ENCODE measurements at places on chromosomes 12 and 14. TPM values are rescaled to one million over a fixed set of nuclear protein-coding genes. Genes with fewer than 3 reads are reported as not detected.
A peak's percentile ranks its signal among the peaks of the same experiment; 100 is the strongest.

HDAC7 gene
- 39.9 TPM for total RNA-seq

GPR65 gene
- 0.32 TPM for total RNA-seq

EID3 gene
- total RNA-seq = 25.0 TPM

CIDEB gene
- 1.3 TPM for total RNA-seq

RTL1 gene
- not detected for total RNA-seq

RDH12 gene
- under 0.01 TPM for total RNA-seq

ACOT6 gene
- under 0.01 TPM for total RNA-seq

PTGDR gene
- total RNA-seq = 0.32 TPM

TRMT61A gene
- 8.2 TPM for total RNA-seq

TESPA1 gene
- not detected for total RNA-seq

TIGAR gene
- total RNA-seq = 20.7 TPM

TGFB3 gene
- total RNA-seq = 7.7 TPM

FAM186B gene
- total RNA-seq = under 0.01 TPM

DNA sequence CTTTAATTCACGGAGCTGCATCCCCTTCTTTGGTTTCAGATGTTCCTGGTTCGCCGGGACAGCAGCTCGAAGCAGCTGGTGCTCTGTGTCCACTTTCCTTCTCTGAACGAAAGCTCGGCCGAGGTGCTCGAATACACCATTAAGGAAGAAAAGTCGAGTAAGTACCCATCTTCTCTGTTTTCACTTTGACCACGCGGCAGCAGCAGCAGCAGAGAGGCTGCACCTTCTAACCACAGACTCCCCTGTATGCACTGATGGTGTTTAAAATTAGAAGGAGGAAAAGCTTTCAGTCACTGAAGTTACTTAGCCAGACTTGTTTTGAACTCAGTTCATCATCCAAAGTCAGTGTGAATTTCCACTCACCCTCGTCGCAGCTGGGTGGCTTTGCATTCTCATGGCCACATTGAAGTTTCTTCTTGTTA lies 63.8 kb downstream of the RIN3 start:
- DNase-seq = no peak

DNA sequence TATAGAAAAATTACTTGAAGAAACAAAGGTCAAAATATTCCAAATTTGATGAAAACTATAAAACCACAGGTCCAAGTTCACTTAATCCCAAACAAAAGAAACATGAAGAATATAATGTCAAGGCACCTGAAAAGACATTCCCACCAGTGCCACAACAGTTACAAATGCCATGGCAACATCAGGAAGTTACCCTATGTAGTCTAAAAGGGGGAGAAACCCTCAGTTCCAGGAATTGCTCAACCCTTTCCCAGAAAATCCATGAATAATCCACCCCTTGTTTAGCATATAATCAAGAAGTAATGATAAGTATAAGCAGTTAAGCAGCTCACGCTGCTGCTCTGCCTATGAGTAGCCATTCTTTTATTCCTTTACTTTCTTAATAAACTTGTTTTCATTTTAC lies 3.8 kb upstream of the ACTR10 start:
- no peak for DNase-seq

- DNase-seq = no peak
Measured at GRCh38 chr12:45779936-45780335, 50.4 kb downstream of the ARID2 start.

DNA sequence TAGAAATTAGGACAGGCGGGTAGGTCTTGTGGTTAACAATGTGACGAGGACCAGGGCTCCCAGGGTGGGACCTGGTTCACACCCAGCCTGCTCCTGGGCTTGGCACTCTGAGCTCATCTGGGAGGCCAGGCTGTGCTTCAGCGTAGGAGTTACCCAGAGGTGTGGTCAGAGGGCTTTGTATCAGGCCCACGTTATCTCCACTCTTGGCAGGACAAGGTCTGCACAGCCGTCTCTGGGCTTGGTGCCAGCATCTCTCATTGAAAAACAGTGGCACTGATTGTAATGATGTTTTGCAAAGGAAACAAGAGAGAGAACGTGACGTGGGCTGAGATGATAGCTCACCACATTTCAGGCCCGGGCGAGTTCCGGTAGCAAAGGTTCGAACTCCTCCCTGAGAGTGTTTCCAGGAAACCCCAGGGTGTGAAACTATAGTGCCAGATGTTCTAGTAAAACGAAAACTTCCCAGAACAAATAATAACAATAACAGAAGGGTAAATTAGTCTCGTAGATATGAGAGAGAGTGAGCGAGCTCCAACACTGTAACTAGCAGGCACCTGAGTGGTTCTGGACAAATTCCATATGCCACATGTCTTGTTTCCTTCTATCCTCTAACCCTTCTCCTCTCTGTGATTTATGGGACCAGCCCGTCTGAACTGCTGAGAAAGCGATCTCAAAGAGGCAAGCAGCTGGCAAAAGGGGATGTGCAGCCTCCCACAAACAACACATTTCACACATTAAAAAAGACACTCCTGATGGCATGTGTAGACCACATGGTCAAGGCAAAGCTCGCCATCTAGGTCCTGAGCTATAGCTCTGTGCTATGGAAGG lies 227.3 kb downstream of the KTN1 start:
- peak; percentile 86 for DNase-seq

DNA sequence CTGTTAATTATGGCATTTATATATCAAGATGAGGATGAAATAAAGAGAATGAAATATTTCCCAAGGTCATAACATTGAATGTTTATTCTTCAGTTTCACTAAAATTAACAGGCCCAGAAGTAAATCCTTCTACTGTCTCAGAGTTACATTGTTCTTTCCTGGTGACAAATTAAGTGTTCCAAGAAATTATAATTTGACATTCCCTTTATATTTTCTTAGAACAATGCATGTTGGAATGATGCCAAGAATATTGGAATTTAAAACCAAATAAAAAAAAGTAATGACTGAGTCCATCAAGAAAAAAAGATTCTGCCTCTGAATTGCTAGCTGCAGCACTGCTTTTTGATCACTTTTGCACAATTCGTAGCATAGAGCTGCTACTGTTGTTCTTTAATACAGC lies 152.1 kb downstream of the METTL25 start:
- no peak for DNase-seq

DNA sequence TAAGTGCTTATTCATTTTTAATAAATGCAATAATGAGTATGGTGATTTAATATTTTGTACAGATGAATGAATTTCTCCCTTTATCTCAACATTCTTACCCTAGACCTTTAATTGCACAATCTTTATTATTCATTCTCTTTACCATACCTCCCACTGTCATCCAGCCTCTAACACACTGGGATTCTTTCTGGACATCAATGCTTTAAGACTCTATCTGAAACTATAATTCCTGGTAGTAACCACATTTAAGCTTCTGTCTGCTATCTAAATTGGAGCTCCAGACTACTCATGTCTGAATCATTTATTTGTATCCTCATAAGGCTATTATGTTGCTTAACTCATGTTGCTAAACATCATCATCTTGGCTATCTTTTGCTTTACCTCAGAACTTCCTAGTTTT lies 270.2 kb downstream of the ALG10B start:
- no peak for DNase-seq

DNA sequence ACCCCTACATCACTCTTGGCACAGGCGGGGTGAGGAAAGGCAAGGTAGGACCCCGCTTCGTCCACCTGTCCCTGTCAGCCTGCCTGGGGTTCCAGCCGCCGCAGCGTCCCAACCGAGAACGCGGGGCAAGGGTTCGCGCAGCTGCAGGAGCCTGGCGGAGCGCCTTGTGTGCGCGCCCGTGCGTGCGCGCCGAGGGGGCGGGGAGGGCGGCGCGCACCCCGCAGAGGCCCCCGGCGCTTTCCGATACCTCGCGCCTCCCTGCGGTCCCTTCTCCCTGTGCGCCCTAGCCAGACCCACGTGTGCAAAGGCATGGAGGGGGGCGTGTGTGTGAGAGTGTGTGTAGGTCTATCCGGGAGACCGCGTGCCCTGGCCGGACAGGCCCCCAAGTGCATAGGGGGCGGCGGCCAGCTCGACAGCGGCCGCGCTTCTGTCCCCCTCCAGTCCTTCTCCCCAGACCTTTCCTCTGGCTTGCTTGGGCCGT lies 122.4 kb downstream of the TSPAN9 start:
- peak; percentile 58 for DNase-seq

DNA sequence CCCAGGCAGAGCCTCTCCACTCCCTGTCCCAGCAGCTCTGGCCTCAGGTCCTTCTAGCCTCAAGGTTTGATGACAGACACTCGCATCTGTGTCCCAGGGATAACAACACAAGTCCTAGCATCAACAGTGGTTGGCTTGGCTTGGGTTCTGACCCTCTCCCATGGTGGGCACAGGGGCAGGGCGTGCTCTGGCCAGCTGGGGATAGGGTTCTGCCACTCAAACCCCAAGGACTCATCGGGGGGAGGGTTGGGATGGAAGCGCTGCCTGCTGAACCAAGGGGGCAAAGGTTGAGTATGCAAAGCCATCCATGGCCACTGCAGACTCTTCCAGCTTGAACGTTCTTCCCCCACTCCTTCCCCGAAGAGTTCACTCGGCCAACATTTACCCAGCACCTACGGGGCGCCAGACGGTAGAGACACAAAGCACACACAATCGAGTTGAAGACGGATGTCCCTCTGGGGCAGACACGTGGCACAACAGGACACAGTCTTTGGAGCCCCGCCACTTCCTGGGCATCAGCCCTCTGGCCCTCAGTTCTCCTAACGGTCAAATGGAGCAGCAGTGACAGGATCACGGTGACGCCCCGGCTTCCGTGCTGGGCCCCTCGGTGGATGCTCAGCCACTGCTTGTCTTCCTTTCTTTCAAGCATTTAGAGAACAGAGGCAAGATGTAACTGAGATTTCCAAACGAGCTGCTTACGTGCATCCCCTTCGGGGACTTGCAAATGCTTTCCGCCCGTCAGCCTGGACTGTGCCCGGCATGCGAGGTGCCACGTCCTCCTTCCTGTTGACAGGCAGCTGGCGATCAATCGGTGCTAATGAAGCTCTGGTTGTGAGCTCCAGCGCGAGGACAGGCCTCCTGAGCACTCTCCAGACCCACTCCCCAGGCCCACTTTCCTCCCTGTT lies 42.6 kb downstream of the DLK1 start:
- no peak for DNase-seq

DNA sequence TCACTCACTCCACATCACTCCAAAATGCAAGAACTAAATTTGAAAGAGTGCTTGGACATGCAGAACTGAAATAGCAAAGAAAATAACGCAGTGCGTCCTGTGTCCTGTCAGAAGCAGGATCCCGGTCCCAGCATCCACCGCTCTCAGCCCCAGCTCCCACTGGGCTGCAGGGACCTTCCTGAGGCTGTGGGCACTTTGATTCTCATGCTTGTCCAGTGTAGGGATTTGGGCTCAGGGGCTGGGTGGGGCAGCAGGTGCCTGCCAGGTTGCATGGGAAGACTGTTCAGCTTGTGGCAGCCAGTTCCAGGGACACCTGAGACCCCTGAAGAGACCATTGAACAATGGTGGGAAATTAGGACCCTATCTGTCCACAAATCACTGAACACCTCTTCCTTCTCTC lies 140.0 kb upstream of the FKBP4 start:
- DNase-seq = no peak

- no peak for DNase-seq
Measured at GRCh38 chr12:20751046-20751445, 55.9 kb downstream of the SLCO1C1 start.

- DNase-seq = no peak
Measured at GRCh38 chr12:2689393-2689792, 105.4 kb upstream of the FKBP4 start.

DNA sequence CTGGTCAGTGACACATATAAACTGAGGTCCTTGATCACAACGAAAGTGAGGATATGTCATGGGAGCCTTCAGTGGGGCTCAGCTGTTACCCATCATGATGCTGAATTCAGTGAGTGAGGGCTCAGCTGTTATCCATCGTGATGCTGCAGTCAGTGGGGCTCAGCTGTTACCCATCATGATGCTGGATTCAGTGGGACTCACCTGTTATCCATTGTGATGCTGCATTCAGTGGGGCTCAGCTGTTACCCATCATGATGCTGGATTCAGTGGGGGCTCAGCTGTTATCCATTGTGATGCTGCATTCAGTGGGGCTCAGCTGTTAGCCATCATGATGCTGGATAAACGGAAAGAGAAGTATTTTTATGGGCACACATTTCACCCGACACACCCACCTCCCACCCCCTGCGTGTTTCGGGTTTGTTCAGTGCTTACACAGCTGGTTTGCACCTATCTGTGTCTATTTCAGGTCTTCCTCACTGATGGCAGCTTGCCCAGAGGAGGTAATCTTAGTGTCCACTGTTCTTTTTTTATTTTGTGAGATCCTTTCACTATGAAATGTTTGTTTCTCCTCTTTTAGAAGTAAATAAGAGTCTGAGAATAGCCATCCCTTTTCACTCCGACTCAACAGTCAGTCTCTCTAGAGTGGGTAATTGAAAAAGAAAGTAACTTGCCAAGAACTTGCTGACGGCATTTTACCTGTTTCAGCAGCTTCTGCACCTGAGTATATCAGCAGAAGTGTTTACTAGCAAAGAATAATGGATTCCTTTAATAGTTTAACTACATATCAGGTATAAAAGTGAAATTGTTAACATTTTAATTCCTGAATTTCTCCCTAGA lies 183.0 kb downstream of the ERC1 start:
- no peak for DNase-seq

GRCh38 chr14:74347097-74347794 lies 1.0 kb upstream of the VRTN start:
- no peak for DNase-seq

GRCh38 chr14:32984241-32984930 lies 45.7 kb downstream of the NPAS3 start:
- DNase-seq = no peak

GRCh38 chr12:103712216-103712615 lies 125.1 kb downstream of the STAB2 start:
- no peak for DNase-seq

- DNase-seq = peak; percentile 61
Measured at GRCh38 chr14:31926123-31926522, 151.0 kb upstream of the ARHGAP5 start.

DNA sequence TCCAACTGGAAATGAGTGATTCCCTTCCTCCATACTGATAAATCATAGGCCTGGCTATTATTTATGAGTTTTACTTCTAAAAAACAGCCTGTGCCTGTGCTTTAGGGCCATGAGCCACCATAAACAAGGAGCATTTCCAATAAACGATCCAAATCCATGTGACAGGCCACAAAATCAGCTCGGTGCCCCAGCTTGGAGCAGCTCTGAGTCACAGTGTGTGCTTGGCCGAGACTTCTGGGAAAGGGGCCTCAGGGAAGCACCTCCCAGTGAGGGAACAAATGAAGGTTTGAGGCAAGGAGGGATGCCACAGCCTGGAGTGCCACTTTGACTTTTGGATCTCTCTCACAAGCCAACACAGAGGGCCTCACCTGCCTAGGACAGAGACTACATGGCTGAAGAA lies 190.4 kb downstream of the NTF3 start:
- no peak for DNase-seq

GRCh38 chr12:130746546-130746945 lies 30.4 kb upstream of the RIMBP2 start:
- DNase-seq = no peak

- DNase-seq = peak; percentile 87
Measured at GRCh38 chr14:105087963-105088811, 23.0 kb upstream of the GPR132 start.

GRCh38 chr12:27081668-27082111 lies 688 bp downstream of the C12orf71 start:
- DNase-seq = peak; percentile 54

GRCh38 chr14:77011245-77011644 lies 17.3 kb downstream of the IRF2BPL start:
- no peak for DNase-seq
